Activated naive CD4-positive, alpha-beta T cell treated with Interleukin-2 at 50 U/mL for 16 hours (primary cell): ENCODE measurements at places on chromosomes 4 and X.

DNA sequence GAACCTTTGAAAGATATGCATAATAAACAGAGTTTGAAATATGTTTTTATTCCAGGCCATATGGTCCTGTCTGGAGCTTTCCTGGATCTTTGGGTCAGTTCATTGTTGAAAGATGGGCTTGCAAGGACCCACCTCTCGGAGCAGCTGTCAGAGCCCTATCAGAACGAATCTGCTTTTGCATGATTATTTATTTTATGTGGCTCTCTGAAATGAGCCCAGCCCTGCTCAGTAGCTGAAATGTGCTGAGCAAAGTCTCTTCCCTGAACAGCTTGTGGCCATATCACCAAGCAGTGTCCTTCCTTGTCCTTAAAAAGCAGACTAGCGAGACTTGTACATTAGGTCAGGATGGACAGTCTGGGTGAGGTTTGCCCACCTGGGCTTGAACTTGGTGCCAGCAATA, 110.8 kb downstream of the GBA3 start:
- DNase-seq: no peak

DNA sequence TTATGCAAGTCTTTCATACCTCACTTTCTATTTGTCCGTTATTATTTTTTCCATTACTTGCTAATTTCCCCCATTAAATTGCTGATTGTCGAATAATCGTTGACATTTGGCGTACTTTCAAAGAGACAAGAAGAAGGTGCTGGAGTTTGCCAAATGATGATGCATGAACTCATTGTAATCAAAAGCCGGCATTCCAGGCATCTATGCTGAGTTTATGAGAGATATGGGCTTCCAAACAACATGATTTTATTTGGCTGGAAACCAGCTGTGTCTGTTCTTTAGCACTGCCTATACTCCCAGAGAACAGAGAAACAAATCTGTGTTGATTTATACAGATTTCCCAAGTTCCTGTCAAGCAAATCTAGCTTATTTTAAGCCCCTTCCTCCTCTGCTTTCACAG, 80.8 kb upstream of the RPS6KA3 start:
- DNase-seq: no peak

DNA sequence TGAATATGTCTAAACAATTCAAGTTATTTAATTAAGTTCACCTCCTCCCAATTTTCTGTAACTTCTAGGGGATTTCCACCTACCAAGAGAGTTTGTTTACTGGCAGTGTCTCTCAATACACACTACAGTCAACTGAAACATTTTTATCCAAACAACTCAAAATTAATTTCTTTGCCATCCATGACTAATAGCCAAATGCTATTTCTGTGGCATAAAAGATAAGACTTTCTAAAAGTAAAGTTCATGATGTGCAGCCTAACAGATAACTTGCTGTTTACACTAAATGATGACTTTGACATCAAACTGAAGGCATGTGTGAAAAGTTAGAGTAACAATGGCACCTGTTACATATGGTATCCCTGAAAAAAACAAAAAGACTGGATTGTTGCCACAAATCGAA, 7.3 kb downstream of the TAB3 start:
- no peak for DNase-seq

GRCh38 chrX:1242891-1243402, 25.7 kb upstream of the CSF2RA start:
- DNase-seq: peak; percentile 50

DNA sequence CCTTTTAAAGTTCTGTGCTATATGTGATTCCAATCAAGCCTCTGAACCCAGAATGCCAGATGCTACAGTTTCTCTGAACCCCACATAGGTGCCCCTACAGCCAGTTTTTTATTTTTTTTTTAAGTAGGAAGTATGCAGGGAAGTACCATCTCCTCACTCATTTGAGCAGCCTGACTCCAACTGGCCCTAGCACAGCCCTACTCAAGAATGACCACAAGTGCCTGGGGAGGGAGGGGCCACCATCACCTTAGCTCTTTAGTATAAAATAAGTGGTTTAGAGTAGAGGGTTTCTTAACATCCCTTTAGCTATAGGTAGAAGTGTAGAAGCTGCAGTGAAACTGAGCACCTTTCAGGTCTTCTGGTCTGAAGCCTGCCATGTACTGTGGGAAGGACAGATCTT, 14.4 kb downstream of the MSN start:
- DNase-seq: no peak

GRCh38 chr4:139972305-139972704, 181.7 kb downstream of the MAML3 start:
- DNase-seq: no peak

- DNase-seq: no peak
Measured at GRCh38 chr4:86529436-86529835, 64.7 kb upstream of the PTPN13 start.

GRCh38 chr4:173398220-173398619, 696 bp downstream of the SCRG1 start:
- DNase-seq: no peak

DNA sequence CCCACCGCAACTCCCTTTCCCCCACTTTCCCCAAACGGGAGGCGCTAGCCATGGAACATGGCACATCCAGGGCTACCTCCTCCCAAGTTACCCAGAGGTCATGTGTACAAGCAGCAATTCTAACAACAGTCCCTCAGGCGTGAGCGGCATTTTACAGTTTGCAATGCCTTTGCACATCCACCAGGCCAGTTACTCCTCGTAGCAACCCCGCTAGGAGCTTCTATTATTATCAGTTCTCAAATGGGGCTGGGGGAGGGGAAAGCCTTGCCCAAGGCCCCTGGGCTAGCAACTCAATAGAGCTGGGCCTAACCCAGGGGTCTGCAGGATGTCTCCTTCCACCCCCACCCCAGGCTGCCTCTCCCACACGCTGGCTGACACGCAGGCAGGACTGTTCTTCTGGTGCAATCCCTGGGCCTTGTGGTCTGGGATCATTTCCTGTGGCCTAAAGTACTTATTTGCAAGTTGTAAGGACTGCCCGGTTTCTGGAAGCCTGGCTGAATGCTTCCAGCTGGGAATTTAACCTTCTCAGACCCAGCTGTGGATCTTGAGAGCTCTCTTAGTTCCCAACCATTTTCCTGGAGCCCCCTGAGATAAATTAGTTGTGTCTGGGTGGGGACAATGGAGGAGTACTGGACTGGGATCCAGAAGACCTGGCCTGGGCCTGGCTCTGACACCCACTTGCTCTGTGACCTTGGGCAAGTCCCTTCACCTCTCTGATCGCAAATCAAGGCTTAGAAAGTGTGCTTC, 27.7 kb downstream of the PJA1 start:
- no peak for DNase-seq

DNA sequence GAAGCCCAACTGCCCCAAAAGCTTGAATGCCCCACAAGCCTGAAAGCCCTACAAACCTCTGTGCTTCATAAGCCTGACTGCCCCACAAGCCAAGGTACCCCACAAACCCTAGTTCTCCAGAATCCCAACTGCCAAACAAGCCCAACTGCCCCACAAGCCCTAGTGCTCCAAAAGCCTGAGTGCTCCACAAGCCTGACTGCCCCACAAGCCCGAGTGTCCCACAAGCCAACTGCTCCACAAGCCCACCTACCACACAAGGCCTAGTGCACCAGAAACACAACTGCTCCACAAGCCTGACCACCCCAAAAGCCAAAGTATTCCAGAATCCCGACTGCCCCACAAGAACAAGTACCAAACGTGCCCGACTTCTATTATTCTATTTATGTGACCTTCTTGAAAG, 13.6 kb upstream of the HSFX3 start:
- DNase-seq: no peak

DNA sequence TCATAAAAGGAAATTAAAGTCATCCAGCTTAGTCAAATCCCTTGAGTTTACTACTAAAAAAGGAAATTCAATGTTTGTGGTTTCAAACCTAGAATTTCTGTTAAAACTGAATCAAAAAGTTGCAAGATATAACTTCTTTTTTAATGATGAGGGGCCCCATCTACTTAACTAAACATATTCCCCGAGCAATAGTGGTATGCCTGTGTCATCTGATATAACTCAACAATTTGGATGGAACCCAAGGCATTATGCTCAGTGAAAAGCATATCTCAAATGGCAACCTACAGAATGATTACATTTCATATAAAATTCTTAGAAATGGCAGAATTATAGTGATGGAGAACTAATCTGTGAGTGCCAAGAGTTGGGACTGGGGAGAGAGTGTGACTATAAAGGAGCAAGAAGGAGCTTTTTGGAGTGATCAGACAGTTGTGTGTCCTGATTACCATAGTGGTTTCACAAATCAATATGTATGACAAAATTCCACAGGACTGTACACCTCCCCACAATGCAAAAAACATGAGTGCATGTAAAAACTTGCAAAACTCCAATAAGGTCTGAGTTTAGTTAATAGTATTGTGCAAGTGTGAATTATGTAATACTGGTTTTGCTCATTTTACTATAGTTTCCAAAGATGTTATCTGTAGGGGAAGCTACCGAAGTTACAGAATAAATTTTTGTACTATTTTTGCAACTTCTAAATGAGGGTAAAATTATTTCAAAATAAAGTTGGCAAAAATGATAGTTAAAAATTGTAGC, 323.2 kb downstream of the ARHGAP24 start:
- no peak for DNase-seq

- no peak for DNase-seq
Measured at GRCh38 chr4:81564025-81564424, 92.3 kb upstream of the RASGEF1B start.

- DNase-seq: no peak
Measured at GRCh38 chr4:158004101-158004500, 168.7 kb downstream of the GASK1B start.

GRCh38 chr4:167397586-167397985, 163.3 kb upstream of the SPOCK3 start:
- DNase-seq: no peak

GRCh38 chr4:25234390-25235370, 847 bp downstream of the PI4K2B start:
- peak; percentile 37 for DNase-seq

- no peak for DNase-seq
Measured at GRCh38 chr4:101307899-101308298, 39.4 kb downstream of the PPP3CA start.

DNA sequence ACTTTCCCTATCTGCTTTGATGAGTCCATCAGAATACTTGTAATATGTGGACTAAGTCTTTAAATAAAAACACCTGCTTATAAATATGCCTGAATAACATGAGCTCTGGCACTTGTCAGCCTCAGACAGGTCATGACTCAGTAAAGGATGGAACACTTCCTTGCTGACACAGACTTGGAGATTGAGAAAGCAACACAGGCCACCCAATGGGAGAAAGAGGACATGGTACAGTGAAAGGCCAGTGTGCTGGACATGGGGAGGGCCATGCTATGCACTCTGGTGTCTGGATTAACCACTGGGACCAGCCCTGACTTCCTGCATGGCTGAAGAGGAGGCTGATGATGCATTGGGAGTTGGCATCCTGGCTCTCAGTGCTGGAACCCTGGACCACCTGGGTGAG, 149.5 kb downstream of the DHRSX start:
- no peak for DNase-seq

DNA sequence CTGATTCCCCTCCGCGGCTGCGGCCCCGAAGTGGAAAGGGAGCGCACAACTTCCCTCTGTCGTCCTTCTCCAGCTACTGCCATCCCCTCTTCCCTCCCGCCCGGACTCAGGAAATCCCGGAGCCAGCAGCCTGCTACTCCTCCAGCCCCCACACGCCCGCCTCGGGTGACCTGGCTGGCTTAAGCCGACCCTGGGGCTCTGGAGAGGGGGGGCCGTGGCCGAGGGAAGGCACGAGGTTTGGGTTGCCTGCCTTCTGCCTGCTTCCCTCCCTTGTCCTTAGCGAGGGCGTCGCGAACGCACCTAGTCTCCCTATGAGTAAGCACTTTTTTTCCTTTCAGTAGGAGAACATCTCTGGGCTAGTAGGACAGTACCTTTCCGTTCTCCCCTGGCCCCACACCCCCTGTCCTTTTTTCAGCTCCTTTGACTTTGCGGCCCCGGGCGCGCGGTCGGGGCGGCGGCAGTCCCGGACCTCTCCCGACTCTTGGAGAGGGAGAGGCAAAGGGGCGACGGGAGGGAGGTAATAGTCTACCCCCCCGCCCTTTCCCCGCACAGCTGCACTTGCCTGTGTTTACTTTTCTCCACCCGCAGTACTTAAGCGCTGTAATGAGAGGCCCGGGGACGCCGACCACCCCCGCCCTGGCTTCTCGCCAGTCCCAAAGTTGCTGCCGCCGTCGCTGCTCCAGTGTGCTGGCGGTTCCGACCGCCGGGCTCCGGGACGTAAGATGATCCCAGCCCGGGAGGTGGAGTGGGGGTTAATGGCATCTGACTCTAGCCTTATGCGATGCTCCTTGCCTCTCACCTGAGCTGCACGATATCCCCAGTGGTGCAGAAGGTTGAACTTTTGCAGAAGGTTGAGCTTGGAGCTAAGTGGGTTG, 868 bp downstream of the PLS3 start:
- no peak for DNase-seq

DNA sequence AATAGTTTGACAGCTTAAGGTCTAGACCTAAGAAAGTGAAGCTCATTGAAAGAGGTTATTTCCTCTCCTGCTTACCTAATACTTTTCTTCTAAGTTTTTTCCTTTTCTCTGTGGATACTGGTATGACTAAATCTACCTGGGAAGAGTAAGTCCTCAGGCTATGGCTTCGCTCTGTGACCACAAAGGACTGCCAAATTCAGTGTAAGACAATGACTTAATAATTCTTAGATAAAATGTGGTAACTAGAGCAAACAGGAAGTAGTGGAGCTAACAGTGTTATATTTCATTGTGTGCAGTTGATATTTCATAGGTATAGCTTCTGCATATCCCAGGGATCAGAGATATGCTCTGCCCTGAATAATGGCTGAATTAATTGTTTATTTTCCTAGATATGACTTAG, 418.9 kb downstream of the CCSER1 start:
- DNase-seq: no peak

DNA sequence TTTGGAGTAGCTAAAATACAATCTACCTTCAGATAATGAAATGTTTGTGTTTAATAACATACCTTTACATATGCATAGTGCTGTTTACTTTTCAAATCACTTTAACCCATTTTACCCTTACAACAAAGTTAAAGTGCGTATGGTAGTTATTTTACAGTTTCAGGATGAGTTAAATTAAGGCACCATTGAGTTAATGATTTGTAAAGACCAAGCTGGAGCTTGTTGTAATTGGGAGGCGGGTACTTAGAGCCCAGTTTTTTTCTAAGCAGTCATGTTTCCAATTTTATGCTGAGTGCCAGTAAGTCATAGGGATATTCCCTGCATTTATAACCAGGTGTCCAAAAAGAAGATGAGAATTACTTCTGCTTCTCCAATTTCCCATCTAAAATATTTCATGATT, 84.2 kb upstream of the NRK start:
- no peak for DNase-seq

DNA sequence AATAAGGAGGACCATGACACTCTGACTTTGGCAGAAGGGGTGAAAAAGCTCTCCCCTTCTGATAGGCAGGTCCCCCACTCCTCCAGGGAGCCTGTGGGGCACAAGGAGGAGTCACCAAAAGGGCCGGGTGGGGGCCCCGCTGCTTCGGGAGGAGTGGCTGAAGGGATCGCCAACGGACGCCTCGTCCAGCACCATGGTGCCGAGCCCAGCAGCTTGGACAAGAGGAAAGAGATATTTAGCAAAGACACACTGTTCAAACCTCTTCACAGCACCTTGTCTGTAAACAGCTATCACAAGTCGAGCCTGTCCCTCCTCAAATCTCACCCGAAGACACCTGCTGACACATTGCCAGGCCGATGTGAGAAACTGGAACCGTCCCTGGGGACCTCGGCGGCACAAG, 105.6 kb downstream of the STOX2 start:
- DNase-seq: no peak
